Body of pancreas (tissue), 4 donors: ENCODE measurements at places on chromosomes 11 and 22.
A peak's percentile ranks its signal among the peaks of the same experiment; 100 is the strongest.

- H3K27ac ChIP-seq = no peak overlapping the region
- H3K4me3 ChIP-seq = no peak overlapping the region
- no peaks in the 10 kb centered on the region for H3K4me1 ChIP-seq
- DNase-seq = no peak
- no peaks in the 10 kb centered on the region for H3K36me3 ChIP-seq
Measured at GRCh38 chr22:44918925-44919392, 90.8 kb downstream of the PHF21B start.

- H3K36me3 ChIP-seq = no peaks in the 10 kb centered on the region
- no peaks in the 10 kb centered on the region for H3K27me3 ChIP-seq
- no peak overlapping the region for H3K27ac ChIP-seq
- peaks cover 62% of the 10 kb centered on the region for H3K4me1 ChIP-seq
- H3K4me3 ChIP-seq = no peak overlapping the region
Measured at GRCh38 chr11:74956397-74957015, 7.4 kb downstream of the SPCS2 start.

- no peak overlapping the region for H3K27ac ChIP-seq
- H3K36me3 ChIP-seq = no peaks in the 10 kb centered on the region
- DNase-seq = no peak
- H3K4me1 ChIP-seq = no peaks in the 10 kb centered on the region
Measured at GRCh38 chr11:103537904-103538502, 428.8 kb downstream of the DYNC2H1 start.

- H3K36me3 ChIP-seq = no peaks in the 10 kb centered on the region
- peak; percentile 77 for DNase-seq
- no peaks in the 10 kb centered on the region for H3K4me1 ChIP-seq
Measured at GRCh38 chr11:45655347-45655756, 10.1 kb downstream of the CHST1 start.

- no peak overlapping the region for H3K4me3 ChIP-seq
- H3K27ac ChIP-seq = no peak overlapping the region
- no peaks in the 10 kb centered on the region for H3K36me3 ChIP-seq
- no peaks in the 10 kb centered on the region for H3K27me3 ChIP-seq
- H3K4me1 ChIP-seq = peaks cover 27% of the 10 kb centered on the region
Measured at GRCh38 chr22:47045691-47046410, 283.4 kb downstream of the TBC1D22A start.
